ENCODE measurements at places on chromosomes 13 and 19. TPM values are rescaled to one million over a fixed set of nuclear protein-coding genes. Genes with fewer than 3 reads are reported as not detected.

DNA sequence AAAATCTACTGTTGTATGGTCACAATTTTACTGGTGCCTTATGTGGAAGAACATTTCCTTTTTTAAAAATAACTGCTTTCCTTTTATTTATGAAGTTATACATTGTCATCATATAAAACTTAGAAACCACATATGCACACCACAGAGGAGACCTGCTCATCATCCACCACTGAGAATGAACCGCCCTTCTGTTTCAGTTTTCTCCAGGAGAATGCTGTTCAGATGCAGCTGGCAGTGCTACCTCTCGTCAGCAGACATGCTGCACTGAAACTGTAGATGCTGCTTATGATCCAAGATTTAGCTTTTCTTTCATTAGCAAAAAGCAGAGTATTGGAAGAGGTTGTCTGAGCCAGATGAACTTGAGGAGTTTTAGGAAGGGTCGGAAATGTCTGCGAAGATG, 10.1 kb downstream of the SLC25A15 start:
- DNase-seq: no peak

ZNF729 gene
- polyA plus RNA-seq: 0.27 TPM

GRCh38 chr19:56167064-56167578, 8.7 kb upstream of the GALP start:
- DNase-seq: no peak

- DNase-seq: no peak
These were observed 61.3 kb downstream of the ENOX1 start for GRCh38 chr13:43725460-43725859.

- DNase-seq: peak; percentile 4
These were observed 22.8 kb upstream of the CEACAM20 start for GRCh38 chr19:44552324-44552723.

ZNF546 gene
- 10.7 TPM for polyA plus RNA-seq

DNA sequence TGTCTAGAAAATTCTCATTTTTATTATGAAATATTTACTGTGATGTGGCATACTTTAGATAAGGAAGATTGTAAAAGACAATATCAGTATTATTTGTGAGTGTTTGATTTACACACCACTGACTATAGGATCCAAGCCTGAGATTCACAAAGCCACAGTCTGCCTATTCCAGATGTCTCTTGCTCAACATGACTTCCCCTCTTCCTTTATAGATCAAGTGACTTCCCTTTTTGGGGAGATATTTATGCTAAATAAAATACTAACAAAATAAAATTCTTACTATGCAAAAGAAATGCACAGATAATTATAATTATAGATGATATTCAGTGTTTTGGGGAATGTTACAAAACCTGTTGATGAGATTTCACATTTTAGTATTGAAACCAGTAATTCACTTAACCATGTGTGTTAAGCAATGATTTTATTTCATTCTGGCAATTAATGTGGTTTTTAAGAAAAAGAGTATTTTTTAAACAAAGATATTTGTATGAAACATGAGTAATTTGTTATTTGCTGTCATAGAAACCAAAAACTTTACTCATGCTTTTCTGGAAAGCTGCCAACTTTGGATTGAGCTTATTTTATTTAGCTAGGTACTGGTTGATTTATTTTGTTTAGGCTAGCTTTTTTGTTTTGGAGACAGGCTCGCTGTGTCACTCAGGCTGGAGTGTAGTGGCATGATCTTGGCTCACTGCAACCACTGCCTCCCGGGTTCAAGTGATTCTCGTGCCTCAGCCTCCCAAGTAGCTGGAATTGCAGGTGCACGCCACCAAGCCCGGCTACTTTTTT, 13.7 kb upstream of the GPR183 start:
- no peak for DNase-seq

DNA sequence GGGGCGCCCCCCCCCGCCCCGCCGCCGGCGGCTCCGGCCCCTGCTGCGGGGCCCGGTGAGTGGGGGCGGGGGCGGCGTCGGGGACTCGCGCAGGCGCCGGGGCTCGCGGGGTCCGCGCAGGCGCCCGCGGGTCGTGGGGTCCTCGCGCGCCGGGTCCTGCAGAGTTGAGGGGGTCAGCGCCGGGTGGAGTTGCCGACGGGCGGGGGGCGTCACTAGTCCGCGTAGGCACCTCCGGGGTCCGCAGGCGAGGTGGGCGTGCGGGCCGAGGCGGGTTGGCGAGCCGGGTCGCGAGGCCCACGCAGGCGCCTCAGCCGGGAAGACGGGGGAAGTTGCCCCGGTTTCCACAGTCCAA, 365 bp downstream of the PPP6R1 start:
- DNase-seq: no peak

PTH2 gene
- polyA plus RNA-seq: not detected

DNA sequence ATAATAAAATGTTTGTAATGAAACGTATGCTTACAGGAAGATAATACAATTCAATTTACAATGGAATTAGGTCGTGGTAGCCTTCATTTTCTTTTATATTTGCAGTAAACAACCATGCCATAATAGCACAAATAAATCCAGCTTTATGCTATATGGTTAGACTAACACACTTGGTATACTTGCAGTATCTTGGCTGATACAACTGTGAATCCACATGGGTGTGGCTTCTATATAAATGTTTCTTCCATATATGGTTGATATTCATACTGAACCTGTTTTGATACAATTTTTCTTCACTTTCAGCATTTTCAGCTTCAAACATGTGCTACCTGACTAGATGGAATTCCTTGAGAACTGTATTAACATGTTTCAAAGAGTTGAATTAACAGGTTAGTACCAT, 20.4 kb upstream of the SPRY2 start:
- DNase-seq: no peak

DNA sequence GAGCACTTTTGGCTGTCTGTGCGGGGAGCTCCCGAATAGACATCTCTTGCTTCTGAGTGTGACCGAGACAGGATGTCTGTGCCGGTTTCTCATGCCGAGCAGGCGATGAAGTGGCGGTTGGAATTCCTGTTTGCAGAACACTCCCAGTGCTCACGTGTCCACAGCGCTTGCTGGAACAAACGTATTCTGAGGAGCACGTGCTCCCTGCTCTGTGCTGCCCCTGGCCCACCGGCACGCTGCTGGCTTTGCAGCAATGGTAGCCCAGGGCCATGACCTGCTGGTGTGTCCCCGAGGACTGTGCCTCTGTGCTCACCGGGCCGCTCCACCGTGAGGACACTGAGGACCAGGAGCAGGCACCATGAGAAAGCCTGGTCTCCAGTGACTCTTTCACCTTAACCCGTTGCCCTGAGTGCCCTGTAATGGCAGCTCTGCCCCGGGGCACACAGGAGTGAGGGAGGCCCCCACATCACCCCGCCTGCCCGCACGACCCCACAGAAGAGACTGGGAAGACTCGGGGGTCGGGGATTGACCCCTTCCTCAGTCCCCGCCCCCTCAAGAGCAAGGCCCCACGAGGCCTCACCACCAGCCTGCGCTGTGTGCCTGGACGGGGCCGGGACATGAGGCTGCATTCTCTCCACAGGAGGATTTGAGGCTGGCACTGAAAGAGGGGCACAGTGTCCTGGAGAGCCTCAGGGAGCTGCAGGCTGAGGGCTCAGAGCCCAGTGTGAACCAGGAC, 40.0 kb upstream of the F7 start:
- DNase-seq: no peak

DNA sequence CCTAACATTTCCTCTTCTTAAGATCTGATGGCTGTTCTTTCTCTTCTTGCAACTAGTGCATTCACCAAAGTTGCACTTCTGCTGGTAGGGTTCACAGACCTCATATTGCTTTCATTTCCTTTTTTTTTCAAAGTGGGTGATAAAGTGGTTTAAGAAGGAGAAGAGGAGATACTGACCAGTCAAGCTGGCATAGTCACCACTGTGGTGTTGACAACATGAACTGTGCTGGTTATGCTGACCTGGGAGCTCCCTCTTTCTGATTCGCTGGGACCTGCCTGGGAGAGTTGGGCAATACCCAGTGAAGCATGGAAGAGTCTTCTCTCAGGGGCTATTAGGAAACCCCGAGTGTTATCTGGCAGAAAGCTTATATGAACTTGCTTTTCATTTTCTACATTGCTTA, 222.9 kb downstream of the SLITRK5 start:
- DNase-seq: no peak

SYNE4 gene
- polyA plus RNA-seq: 7.8 TPM

DNA sequence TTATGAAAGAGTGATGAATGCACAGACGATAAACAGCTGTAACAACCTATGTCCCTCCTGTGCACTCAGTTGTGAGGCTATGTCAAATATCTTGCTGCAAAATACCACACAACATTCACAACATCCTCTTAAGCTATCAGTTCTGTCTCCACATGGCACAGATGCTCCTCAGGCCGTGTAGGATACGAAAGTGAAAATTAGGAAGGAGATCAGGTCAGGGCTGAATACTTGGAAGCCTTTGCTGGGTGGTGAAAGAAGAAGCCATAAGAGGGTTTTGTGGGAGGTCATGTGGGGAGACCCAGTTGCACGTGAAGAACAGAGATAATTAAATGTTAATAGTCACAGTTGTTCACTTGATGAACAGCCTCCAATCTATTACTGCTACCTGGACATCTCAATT, 58.9 kb downstream of the RXFP2 start:
- DNase-seq: no peak

ZNF43 gene
- polyA plus RNA-seq: 40.2 TPM

SIGLECL1 gene
- polyA plus RNA-seq: not detected
